Osteocyte (in vitro differentiated cells): ENCODE measurements at places on chromosomes 1 and 21.

- no peaks in the 10 kb centered on the region for H3K27me3 ChIP-seq
- H3K4me3 ChIP-seq = no peak overlapping the region
- H3K4me1 ChIP-seq = peaks cover 29% of the 10 kb centered on the region
- DNase-seq = no peak
- H3K36me3 ChIP-seq = peaks cover 9% of the 10 kb centered on the region
- no peak overlapping the region for H3K27ac ChIP-seq
These were observed 2.0 kb upstream of the MARCKSL1 start for GRCh38 chr1:32337855-32338636.

DNA sequence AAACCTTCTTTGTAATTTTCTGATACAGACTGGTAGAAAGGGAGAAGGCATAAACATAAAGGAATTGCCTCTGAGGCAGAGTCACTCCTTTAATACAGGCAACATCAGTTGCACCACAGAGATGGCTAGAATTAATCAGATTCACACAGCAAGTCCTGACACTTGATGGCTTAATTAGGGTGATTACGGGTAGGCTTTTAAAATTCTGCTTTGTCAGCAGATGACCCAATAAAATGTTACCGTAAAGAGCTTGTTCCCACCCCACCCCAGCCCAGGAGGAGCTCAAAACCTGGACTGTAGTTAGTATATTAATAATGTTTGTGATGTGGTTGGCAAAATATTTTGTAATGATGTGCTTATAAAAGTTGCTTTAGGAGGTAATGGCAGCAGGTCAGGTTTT is 9.3 kb upstream of the BTG3 start:
- no peak overlapping the region for H3K27ac ChIP-seq
- H3K4me3 ChIP-seq = no peak overlapping the region
- no peak for DNase-seq
- no peaks in the 10 kb centered on the region for H3K36me3 ChIP-seq
- H3K27me3 ChIP-seq = peaks cover 25% of the 10 kb centered on the region
- no peaks in the 10 kb centered on the region for H3K4me1 ChIP-seq

- no peak for DNase-seq
- peaks cover 8% of the 10 kb centered on the region for H3K4me1 ChIP-seq
- no peaks in the 10 kb centered on the region for H3K27me3 ChIP-seq
- peaks cover 39% of the 10 kb centered on the region for H3K36me3 ChIP-seq
- peak overlapping the region; percentile 27 for H3K27ac ChIP-seq
- no peak overlapping the region for H3K4me3 ChIP-seq
These were observed 48.5 kb downstream of the CAPN2 start for GRCh38 chr1:223760833-223761232.

DNA sequence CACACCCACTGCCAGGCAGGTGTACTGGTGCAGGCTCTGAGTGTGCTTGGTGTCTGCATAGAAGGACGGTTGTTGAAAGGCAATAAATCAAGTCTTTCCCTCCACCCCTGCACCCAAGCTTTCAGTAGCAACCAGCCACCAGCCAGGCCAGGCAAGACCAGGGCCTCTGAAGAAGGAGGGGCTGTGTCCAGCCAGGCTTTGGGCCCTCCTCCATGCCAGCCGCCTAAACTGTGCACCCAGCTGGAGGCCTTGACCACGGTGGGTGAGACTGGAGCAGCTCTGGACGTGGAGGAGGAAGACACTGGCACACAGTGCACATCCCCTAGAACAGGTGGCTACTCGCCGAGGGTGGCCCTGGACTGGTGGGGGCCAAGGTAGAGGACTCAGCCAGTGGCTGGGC is 4.9 kb downstream of the OLIG2 start:
- peaks cover 2% of the 10 kb centered on the region for H3K36me3 ChIP-seq
- DNase-seq = no peak
- peaks cover 53% of the 10 kb centered on the region for H3K27me3 ChIP-seq
- H3K4me3 ChIP-seq = no peak overlapping the region

DNA sequence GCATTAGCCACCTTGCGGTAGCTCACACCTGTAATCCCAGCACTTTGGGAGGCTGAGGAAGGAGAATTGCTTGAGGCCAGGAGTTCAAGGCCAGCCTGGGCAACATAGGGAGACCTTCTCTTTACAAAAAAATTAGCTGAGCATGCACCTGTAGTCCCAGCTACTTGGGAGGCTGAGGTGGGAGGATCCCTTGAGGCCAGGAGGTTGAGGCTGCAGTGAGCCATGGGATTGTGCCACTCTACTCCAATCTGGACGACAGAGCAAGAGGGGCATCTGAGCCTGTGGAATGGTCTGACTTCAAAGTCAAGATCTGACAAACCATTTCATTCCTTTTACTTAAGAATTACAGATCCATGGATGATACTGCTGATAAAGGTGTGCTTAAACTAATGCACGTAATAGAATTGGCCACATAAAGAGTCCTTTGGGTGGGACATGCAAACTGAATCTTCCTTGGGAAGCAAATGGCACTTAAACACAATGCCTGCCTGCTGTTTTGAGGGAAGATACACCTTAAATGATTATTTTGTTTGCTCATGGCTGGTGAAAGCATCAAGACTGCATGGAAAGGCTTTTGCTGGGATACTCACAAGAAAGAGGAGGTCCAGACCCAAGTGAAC is 2.5 kb upstream of the TMEM201 start:
- no peaks in the 10 kb centered on the region for H3K27me3 ChIP-seq
- DNase-seq = no peak
- H3K36me3 ChIP-seq = peaks cover 10% of the 10 kb centered on the region

DNA sequence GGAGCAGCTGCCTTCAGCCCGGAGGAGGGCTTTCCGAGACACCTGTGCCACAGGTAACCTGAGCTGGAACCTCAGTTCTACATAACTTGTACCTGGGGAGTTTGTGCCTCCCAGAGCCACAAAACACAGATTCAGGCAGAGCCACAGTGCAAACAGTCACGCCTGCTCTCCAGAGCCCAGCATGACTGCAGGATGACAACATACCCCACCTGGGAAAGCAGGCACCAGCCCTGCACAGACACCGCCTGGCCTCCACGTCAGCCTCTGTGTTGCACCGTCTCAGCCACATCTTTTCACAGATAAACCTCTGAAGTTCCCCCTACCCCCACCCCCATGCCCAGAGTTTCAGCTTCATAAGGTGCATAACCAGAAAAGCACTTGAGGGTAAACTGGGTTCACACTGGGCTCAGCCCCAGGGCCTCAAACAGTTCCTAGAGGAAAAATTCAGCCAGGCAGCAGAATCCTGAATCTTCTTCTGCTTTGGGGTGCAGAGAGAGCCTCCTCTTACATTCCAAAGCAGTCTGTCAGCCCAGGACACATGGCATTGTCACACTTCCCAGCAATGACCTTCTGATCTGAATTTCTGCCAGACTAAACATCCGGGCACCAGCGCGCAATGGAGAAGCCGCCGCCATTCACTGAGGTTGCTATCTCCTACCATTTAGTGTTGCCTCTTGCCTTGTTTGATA is 229.5 kb downstream of the TOMM20 start:
- H3K27me3 ChIP-seq = no peaks in the 10 kb centered on the region
- no peak for DNase-seq
- no peak overlapping the region for H3K27ac ChIP-seq
- H3K4me3 ChIP-seq = no peak overlapping the region
- peaks cover 14% of the 10 kb centered on the region for H3K4me1 ChIP-seq
- no peaks in the 10 kb centered on the region for H3K36me3 ChIP-seq

DNA sequence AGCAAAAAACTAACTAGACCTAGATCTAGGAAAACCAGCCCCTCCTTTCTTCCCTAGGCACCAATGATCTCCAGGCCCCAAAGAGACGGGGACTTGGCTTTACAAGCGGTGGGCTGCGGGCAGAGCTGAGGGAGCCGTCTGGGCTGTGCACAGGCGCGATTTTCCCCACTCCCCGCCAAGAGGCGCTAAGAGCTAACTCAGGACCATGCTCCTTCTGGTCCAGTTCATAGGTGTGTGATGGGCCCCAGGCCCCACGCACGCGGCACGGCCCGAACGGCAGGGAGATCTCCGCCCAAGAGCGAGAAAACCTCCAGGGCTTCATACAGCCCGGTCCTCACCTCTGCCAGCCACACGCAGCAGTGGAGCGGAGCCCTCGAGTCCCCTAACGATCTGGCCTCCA is 7.5 kb upstream of the GPR153 start:
- peaks cover 24% of the 10 kb centered on the region for H3K4me1 ChIP-seq
- DNase-seq = no peak
- no peaks in the 10 kb centered on the region for H3K27me3 ChIP-seq
- H3K4me3 ChIP-seq = no peak overlapping the region
- no peak overlapping the region for H3K27ac ChIP-seq
- H3K36me3 ChIP-seq = no peaks in the 10 kb centered on the region

DNA sequence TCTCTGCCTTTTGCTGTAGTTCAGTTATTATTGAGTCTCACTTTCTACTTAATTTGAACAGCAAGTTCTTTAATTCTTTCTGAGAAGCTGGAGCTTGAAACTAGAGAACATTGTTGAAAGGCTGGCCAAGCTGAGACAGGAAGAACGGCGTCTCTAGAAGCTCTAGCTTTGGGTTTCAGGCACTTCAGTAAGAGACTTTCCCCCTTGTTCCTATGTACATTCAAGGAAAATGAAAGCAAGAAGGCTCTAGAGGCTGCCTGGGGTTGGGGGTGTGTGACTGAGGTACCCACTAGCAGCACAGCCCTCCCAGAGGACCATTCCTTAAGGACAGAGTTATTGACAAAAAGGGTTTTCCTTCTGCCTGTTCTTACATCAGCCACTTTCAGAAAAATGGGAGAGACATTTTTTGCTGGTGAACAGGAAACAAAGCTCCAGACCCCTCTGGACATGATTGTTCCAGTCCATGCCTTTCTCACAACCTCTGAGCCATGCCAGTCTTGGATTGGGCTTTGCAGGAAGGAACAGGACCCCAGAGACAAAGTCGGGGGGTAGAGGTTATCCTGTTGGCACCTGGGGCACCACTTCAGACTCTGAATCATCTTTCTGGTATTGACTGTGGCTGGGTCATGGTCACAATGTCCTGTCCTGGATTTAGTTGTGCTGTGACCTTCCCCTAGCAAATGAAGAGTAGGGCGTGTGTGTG is 63.1 kb downstream of the LAMC2 start:
- no peak overlapping the region for H3K27ac ChIP-seq
- H3K36me3 ChIP-seq = peaks cover 4% of the 10 kb centered on the region
- H3K4me1 ChIP-seq = peaks cover 20% of the 10 kb centered on the region
- H3K27me3 ChIP-seq = no peaks in the 10 kb centered on the region
- DNase-seq = no peak
- H3K4me3 ChIP-seq = no peak overlapping the region

DNA sequence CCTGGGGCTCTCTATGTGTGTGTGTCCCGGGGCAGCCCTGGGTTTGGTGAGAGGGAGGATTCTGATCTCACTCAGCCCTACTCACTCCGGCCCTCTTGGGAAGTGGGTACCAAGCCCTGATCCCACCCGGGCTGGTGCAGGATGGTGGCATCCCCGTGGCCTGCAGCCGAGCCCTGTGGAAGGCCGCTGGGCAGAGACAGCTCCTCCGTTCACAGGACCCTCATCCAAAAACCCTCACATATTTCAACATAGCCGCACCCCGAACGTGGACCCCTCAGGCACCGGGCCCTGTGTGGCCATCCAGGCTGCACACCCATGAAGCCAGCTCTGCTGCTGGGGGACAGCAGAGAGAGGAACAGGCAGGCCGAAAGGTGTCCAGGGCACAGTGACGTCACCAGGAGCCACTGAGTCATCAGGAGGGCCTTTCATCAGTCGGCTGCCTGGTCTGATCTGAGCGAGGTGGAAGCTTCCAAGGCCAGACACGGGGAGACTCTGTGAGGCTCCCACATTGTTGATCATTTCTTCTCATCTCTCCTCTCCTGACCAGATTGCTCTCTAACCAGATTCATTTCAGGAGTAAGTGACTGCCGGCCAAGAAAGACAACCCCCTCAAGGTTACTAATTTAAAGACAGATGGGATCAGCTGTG is 16.2 kb upstream of the GPR157 start:
- peaks cover 7% of the 10 kb centered on the region for H3K4me1 ChIP-seq
- no peaks in the 10 kb centered on the region for H3K27me3 ChIP-seq
- no peak overlapping the region for H3K4me3 ChIP-seq
- H3K36me3 ChIP-seq = peaks cover 6% of the 10 kb centered on the region
